GM12865 (cell line): ENCODE measurements at places on chromosomes 11 and 22.
A peak's percentile ranks its signal among the peaks of the same experiment; 100 is the strongest.

DNA sequence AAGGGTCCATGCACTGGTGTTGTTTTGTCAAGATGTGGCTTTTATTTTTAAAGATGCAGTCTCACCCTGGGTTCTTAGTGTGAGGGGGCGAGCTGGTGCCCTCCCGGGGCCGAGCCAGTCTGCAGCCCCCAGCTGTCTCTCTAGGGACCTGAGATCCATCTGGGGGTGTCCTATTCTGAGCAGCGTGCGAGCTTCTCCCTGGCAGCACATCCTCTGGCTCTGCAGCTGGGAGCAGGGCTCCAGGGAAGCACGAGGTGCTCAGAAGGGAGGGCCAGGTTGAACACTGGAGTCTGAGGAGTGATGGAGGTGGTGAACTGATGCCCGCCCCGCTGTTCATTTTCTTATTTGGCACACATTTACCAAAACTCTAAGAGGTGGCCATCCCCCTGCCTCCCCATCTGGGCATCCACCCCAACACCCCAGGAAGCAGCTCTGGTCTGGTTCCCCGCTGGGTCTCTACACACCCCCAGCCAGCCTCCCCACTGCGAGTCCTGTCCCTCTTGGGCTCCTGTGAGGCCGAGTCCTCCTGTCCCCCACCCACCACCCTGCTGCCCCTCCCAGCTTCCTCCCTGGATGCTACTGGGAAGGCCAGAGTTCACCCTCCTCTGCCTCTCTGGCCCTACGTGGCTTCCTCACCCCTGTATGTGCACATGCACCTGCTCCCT, 956.4 kb downstream of the BRD1 start:
- DNase-seq = no peak

GRCh38 chr11:117226388-117227385, 5.2 kb downstream of the PCSK7 start:
- peak; percentile 83 for DNase-seq

DNA sequence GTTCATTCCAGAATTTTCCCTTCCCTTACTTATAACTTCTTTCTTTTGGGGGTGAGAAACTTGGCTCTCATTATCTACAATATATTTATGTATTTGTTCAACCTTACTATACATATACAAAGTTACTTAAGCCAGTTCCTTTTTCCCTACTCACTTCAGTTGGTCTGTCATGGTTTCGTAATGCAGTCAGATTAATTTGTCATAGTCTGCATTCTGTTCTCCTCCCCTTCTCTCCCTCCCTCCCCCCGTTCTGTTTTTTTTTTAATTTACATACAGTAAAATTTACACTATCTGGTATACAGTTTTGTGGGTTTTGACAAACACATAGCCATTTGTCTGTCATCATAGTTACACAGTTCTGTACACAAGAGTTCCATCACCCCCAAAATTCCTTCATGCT, 71.8 kb upstream of the ADORA2A start:
- no peak for DNase-seq

- DNase-seq = no peak
Measured at GRCh38 chr22:19876941-19877625, 22.4 kb upstream of the GNB1L start.

DNA sequence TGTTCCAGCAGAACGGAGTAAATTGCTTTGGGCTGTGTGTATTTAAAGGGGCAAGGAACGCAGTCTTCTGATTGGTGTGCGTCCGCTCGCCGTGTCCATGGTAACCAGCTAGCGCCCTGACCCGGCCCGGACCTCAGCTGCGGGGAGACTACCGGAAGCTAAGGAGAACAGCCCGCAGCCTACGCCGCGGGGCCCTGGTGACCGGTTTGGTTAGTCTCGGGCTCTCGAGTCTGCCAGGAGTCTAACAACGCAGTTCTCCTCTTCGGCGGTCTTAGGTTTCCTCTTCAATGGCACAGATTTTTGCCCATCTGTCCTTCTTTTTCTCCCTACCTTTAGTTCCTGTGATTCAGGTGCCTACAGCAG, 3.5 kb upstream of the OR56A3 start:
- DNase-seq = no peak

DNA sequence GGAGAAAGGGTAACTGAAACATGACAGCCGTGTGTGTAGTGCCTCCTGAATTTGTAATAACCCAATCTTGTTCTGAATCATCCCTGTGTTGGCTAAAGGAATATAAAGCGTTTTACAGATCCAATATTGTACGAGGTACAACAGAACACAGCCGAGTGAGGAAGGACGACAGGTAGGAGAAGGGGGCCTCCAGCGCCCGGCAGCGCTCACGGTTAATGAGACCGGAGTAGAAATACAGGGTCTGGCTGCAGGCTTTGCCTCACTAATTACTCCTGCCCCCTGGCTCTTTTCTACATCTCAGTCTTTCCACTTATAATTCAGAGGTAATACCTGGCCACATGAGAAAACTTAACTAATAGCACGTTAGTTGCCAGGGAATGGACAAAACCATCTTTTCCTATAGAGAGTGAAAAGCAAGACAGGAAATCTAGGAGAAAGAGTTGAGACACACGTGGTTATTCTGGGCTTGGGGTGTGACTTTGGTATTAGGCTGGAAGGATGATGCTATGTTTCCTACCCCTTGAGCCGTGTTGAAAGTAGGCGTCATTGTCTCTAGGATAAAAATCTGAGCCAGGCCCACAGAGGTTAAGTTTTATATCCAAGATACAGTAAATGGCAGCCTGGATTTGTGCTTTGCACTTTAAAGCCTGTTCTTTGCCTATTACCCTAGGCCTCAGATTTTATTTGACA, 54.1 kb downstream of the GRIK4 start:
- no peak for DNase-seq

DNA sequence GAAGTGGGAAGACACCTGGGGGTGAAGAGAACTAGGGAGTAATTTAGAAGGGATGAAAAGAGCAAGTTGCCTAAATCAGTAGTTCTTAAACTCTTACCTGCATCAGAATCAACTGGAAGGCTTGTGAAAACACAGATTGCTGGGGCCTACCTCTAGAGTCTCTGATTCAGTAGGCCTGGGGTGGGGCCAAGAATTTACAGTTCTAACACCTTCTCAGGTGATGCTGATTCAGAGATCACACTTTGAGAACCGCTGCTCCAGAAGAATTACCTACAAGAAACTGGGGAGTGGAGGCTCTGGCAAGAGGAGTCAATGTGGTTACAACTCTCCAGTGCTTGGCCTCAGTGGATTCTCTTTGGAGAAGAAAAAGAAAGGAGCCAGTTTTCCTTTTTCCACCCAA, 128.7 kb downstream of the C11orf58 start:
- DNase-seq = no peak

GRCh38 chr22:31615491-31615860, 46.5 kb downstream of the PISD start:
- DNase-seq = no peak

- no peak for DNase-seq
Measured at GRCh38 chr11:701741-702461, 4.1 kb upstream of the EPS8L2 start.

- no peak for DNase-seq
Measured at GRCh38 chr11:45079075-45079444, 67.4 kb upstream of the PRDM11 start.

DNA sequence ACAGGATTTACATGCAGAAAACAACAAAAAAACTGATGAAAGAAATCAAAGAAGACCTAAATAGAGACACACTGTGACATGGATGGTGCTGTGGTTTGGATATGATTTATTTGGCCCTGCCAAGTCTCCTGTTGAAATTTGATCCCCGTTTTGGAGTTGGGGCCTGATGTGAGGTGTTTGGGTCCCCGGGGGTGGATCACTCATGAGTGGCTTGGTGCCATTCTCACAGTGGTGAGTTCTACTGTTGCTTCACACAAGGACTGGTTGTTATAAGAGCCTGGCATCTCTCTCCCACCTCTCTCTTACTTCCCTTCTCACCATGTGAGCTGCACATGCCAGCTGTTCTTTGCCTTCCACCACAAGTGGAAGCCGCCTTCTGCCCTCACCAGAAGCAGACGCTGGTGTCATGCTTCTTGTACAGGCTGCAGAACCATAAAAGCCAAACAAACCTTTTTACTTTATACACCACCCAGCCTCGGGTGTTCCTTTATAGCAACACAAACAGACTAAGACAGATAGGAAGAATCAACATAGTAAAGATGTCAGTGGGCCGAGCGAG, 7.8 kb upstream of the RTL6 start:
- DNase-seq = no peak

DNA sequence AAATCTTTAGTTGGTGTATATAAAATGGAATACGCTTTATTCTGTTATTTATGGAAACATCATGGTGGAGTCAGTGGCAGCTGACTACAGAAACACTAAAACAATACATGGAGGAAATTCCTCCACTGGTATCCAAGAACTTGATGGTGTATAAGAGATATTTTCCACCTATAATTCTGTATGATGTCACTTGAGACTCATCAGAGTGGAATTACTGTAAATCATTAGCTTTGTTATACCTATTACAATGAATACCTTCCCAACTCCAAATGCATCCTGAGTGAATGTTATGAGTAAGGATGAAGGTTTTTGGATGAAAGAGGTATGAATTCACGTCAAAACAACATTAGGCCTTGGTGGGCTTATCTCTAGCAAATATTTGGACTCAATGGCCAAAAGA, 258.5 kb upstream of the SORL1-AS1 start:
- DNase-seq = no peak

- no peak for DNase-seq
Measured at GRCh38 chr11:72524711-72525110, 90.4 kb upstream of the CLPB start.

- DNase-seq = no peak
Measured at GRCh38 chr11:129374081-129374992, 1.3 kb upstream of the BARX2 start.

DNA sequence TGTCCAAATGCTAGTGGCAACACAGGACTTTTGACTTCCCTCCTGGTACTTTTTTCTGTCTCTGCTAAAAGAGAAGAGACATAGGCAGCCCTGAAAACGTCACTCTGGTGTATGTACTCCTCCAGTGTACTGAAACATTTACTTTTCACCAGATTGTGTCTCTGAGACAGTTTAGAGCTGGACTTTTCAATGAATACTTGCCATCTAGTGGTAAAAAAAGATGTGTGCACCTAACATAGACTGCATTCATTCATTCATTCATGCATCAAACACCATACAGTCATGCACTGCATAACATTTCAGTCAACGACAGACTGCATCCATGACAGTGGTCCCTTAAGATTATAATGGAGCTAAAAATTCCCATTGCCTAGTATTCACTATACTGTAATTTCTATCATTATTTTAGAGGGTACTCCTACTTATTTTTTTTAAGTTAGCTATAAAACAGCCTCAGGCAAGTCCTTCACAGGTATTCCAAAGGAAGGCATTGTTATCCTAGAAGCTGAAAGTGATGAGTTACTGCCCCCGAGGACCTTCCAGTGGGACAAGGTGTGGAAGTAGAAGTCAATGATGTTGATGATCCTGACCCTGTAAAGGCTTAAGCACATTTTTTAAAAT, 186.2 kb downstream of the SPON1 start:
- peak; percentile 14 for DNase-seq

DNA sequence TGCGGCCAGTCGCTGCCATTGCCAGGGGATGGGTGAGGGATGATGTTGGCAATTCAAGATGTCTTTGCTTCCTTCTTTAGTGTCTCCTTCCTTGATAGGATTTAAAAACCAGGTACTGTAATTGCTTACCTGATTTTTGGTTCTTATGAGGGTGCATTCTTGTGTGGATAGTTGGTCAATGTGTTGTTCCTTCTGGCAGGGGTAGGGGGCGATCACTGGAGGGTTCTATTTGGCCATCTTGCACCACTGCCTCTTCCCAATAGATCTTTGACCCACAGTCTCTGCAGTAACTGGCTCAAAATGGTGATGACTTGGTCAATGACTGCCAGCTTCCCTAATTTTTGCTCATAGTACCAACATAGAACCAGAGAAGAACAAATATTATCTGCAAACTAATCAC, 680.1 kb downstream of the DLG2 start:
- DNase-seq = no peak

DNA sequence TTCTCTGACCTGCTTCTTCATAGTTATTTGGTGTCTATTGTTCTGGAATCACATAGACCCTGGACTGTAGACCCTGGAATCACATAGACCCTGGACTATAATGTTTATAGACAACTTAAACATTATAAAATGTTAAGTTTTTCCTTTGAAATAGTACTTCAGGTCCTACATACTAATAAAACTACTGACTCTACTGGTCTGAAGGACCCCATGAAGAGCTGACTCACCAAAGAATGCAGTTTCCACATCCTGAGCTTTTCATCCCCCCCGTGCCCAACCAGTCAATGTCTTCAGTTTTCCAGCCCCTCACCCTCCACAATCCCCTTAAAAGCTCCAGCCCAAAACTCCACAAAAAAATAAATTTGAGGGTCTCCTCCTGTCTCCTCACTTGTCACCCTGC, 6.6 kb upstream of the PLEKHA7 start:
- no peak for DNase-seq

DNA sequence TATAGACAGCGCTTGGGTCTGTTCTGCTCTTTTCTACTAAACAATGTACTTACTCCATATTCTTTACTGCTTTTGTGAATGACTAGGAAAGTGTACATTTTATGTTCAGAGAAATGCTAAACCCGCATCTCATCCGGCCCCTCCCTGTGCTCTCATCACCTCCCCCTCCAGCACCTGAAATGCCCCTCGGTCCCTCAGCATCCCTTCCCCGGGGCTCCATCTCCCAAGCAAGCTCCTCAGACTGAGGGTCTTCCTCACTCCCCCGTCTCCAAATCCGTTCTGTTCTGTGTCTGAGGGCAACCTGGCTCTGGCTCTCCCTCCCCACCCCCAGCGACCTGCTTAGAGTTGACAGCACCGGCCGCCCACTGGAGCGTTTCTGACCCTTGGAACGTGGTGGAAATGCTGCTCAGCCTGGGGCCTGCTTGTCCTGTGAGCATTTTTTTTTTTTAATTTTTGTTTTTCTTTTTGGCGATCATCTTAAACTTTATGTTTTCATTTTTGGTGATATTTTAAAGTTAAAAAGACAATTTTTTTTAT, 1.4 kb downstream of the SELENOO start:
- DNase-seq = no peak

GRCh38 chr11:46038529-46038928, 82.7 kb downstream of the PHF21A start:
- peak; percentile 9 for DNase-seq

GRCh38 chr22:37808294-37808657, 542 bp downstream of the GCAT start:
- no peak for DNase-seq

DNA sequence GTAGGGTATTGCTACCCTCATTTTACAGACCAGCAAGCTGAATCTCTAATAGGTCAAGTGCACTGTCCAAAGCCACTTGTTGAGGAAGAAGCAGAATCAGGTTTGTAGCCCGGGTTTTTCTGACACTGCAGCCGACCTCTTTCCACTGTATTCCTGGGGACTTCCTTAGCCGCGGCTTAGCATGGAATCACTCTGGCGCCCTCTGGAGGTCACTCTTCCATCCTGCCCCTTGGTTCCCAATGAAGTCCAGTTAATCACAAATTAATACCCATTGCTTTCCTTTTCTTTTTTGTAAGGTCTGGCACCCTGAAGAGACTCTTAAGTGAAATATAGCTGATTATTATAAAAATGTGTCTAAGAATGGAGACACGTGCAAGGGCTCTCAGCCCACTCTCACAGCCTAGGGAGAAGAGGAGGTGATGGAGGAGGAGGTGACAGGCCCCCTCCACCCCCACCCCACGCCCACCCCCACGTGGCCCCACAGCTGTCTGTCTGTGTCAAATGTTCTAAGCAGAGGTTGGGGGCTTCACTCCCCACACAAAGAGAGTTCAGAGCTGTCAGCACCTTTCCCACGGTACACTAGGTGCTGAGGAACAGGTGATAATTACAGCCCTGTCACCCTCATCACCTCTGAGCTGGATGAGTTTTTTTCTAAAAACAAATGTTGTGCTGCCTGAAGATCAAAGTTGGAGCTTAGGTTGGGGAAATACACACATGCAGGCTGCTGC, 57.7 kb upstream of the DRD2 start:
- peak; percentile 72 for DNase-seq
